Activated gamma-delta T cell (primary cell): ENCODE measurements at places on chromosomes 7 and 10.

GRCh38 chr10:114631090-114631665, 26.9 kb downstream of the ABLIM1 start:
- DNase-seq: no peak

DNA sequence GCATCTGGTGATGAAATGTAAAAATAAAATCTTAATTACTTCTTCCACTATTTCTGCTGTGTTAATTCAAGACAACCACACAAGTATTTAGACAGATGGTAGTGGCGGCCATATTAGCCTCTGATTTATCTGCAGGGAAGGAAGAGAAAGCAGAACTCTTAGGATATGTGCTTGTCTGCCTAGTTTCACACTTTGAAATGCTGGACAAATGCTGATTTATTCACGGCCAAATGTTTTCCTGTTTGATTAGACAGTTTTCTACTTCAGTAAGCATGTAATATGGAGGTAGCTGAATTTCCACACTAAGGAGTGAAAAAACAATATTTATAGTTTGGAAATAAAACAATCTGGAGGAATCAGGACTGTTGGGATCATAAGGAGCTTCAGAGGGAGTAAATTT, 158.1 kb downstream of the AGMO start:
- no peak for DNase-seq

DNA sequence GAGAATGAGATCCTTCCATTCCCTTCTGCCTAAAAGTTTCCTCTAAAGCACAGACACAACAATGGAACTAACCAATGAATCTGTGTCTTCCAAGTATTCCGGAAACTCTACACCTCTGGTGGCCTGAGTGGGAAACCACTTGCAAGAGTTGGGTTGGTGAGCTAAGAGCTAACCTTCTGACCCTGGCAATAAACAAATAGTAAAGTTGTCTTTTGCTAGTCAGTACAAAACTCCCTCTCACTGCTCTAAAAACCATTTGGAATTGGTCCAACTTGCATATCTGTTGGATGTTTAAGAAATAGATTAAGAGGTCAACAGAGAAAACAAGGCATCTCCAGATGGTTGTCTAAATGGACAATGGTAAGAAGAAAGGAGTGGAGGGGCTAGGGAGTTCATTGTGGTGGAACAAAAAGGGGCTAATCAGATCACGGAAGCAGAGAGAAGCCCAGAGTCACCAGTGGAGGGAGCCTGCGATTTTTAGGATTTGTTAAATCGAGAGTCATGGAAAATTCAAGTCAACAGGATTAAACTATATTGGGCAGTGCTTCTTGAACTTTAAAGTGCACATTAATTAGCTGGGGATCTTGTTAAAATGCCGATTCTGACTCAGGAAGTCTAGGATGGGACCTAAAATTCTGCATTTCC, 192.3 kb downstream of the EVX1 start:
- DNase-seq: no peak

- DNase-seq: no peak
Measured at GRCh38 chr7:128217967-128218652, 23.0 kb upstream of the LEP start.

DNA sequence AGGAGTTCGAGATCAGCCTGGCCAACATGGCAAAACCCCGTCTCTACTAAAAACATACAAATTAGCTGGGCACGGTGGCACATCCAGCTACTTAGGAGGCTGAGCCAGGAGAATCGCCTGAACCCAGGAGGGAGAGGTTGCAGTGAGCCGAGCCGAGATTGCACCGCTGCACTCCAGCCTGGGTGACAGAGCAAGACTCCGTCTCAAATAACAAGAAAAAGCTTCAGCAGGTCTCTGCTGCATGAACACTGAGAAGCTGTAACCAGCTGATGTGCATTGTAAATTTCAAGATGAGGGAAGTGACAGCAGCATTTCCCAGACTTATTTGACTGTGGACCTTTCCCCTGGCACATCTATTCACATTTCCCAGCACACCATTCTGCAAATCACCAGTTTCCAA, 222.0 kb downstream of the CALN1 start:
- no peak for DNase-seq

- DNase-seq: no peak
Measured at GRCh38 chr7:125504848-125505247, 575.2 kb upstream of the POT1 start.

- no peak for DNase-seq
Measured at GRCh38 chr7:159040912-159041711, 103.6 kb downstream of the VIPR2 start.

DNA sequence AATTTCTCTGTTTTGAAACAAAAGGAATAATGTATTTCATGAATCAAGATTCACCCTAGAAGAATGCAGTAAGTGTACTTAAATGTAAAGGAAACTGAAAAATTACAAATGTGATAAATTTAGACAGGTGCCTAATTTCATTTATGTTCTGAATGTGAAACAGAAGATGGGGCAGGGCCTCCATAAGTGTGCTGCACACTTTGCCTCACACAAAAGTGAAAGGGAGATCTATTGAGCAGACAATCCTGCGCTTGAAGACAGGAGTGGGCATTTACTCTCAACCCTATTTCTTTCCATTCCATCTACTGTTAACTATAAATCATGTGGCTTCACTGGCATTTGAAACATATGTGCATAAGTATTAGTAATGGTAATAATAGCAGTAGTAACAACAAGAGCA, 36.2 kb downstream of the GNG11 start:
- DNase-seq: no peak

GRCh38 chr10:73648975-73649829, 6.6 kb downstream of the SYNPO2L start:
- DNase-seq: no peak

- no peak for DNase-seq
Measured at GRCh38 chr10:75762431-75762802, 331.0 kb downstream of the LRMDA start.

DNA sequence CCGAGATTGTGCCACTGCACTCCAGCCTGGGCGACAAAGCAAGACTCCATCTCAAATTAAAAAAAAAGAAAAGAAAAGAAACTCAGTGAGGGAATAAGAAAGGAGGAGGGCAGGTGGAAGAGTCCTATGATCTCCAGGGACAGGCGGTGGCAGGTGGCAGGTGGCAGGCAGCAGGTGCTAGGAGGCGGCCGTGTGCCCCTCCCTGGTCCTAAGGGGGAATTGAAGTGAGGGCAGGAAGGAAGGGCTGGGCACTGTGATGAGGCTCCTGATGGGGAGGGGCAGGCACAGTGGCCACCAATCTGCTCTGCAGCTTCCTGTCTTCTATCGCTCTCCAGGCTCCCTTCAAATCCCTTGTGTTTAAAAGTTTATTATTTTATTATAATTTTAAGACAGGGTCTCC, 41.2 kb upstream of the UBE3C start:
- DNase-seq: no peak

DNA sequence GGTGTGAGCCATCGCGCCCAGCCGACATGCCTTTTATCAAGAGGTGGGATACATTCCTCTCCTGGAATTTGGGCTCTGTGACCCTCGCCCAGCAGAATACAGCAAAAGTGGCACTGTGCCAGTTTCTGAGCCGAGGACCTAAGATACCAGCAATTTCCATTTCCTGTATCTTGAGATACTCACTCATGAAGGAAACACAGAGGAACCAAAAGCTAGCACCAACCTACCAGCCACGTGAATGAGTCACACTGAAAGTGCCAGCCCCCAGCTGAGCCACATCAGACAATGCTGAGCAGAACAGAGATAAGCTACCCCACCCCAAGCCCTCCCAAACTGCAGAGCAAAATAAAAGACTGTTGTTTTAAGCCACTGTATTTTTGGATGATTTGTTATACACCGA, 56.3 kb downstream of the CACUL1 start:
- no peak for DNase-seq

DNA sequence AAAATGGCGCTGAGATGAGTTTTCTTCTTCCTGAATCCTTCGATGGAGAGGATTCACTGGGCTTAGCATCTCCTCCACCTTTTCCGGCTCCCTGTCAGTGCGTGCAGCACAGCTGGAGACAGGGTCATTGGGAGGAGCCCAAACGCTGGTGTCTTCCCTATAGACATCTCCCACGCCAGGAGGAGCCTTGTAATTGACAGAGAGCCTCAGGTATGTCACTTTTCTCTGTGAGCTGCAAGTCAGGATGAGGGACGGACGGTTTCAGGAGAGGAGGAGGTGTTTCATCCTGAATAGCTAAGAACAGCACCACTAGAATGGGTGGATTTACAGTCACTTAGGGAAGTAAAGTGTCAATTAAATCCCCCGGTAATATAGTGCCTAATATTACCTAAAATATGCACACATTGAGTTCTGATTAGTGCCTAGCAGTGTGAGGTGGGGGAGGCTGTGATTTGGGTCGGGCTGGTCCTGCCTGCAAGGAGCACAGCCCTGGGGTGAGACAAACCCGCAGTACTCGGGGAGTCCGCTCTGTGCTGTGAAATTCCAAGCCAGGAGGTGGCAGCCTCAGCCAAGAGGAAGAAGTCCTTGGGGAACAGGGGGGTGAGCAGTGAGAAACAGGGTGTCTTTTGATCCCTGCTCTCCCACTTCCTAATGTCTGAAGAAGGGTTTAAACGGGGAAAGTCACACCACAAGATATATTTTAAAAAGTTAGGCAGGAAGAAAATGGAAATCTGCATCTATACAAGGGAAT, 28.2 kb downstream of the IL15RA start:
- DNase-seq: no peak

DNA sequence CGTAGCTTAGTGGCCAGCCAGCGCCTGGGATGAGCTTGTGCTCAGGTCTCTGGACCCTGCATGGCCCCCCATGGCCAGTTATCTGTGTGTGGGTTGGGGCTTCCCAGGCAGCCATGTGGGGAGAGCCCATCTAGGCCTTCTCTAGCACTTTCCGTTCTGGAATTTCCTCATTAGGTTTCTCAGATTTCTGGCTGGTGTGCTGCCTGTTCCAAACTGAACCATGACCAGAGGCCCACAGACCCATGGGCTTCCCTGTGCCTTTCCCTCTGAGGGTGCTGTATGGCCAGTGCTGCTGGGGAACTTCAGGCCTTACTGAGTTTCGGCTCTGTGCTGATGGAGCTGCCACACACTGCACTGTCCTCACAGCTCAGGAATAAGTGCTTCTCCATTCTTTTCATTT, 50.2 kb downstream of the SHH start:
- DNase-seq: no peak

GRCh38 chr7:22082553-22082885, 136.8 kb upstream of the CDCA7L start:
- no peak for DNase-seq

DNA sequence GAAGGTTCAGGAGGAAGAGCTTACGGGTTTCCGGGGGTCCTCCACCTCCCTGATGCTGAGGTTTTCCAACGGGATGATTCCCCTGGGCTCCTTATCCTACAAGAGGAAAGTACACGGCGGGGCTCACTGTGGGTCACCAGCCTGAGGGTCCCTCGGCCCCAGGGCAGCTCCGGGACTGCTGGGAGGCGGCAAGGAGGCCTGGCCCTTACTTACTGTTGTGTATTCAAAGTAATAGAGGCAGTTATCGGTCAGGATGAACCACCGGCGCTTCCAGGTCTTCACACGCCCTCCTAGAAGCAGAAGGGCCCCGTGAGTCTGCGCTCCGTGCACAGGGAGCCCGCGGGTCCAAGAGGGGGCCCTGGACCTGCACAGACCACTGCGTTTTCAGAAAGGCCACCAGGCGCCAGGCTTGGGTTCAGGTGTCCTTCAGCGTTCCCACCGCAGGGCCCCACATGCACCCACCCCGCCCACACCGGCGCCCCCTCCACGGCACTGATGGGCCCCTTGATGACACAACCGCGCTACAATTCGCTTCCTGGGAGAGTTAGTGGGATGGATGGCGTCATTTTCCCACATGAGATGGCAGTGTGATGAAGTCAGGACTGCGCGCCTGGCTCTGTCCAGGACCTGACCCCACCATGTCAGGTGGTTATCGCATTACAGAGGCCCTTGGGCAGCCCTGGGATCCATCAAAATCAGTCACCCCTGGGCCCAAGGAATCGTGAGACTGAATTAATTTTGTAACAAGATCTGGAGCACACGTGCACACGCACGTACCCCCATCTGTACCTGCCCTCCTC, 106.7 kb downstream of the CYTH3 start:
- DNase-seq: no peak

DNA sequence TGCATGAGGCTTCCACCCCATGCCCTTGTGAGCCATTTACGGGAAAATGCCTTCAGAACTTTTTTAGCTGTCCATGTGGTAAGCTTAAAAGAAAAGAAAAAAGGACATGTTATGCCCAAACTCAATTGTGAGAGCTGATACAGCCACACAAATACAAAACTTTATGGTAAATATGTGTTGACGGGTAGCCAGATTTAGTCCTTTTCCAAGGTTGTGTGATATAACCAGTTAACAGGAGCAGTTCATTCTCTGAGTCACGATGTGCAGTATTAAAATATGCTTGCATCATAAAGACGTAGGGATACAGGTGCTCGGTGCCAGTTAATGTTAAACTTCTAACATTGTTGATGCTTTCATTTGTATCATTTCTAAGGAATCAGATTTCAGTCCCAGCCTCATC, 350.4 kb downstream of the DNAJB6 start:
- DNase-seq: no peak

DNA sequence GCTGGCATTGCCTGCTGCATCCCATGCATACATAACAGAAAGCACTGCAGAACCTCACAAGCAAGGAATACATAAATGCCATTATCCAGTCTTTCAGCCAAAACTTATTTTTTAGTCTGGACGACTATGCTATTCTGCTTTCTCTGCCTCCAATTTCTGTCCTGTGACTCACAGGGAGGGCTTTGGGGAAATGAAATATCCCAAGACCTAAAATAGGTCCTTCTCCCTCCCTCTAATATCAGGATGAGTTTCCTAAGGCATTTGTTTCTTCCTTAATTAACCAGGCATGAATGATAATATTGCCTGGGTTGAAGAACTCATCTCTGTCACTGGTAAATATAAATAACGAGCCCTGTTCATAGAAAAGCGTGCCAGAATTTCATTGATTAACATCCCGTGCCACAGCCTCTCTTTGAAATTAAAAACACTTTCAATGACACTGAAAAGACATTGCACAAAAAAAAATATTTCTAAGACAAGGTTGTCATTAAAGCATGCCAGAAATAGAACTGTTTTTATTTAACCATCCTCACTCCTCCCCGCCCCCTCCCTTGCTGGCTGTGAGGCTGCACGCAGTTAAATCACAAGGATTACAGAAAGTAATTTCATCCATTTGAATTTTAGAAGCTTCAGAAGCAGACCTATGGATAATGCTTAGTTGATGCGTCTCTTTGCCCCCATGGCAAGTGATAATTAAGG, 103.0 kb upstream of the ANKRD1 start:
- DNase-seq: no peak

DNA sequence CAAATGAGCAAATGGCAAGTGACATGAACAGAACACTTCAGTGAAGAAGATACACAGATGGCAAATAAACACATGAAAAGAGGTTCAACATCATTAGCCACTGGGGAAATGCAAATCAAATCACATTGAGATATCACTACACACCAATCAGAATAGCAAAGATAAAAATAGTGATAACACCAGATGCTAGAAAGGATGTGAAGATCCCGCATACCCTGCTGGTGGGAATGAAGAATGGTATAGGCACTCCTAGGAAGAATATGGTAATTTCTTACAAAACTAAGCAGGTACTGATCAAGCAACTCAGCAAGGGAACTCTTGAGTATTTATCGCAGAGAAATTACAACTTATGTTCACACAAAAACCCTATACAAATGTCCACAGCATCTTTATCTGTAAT, 11.2 kb downstream of the LAMB4 start:
- no peak for DNase-seq

GRCh38 chr10:31120392-31120791, 88.7 kb upstream of the ZNF438 start:
- no peak for DNase-seq
